ENCODE measurements at places on chromosomes 6 and 20.

GRCh38 chr20:3377644-3378043, 29.8 kb downstream of the DNAAF9 start:
- DNase-seq, result no peak

DNA sequence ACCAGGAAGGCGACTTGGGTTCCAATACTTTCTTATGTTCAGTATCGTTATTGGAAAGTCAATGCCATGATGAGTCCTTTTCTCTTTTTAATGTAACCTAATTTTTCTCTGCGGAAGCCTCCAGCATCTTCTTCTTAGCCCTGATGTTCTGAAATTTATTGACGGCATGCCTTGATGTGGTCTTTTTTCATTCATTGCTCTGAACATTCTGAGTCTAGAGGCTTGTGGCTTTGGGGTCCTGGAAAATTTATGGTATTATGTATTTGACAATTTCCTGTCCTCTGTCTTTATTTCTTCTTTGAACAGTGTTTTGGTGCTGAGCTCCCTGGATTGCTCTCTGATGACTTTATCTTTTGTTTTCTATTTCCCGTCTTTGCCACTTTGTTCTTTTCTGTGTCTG, 28.7 kb upstream of the MAS1 start:
- DNase-seq, result no peak

- DNase-seq, result no peak
Observed at GRCh38 chr6:19836799-19837510, at the start of gene ID4. TSS of gene ID4 (plus strand) at chr6:19837370. CDS start at chr6:19837755, 385 bp downstream.

GRCh38 chr6:1226277-1227099, 85.4 kb upstream of the FOXQ1 start:
- DNase-seq, result no peak

DNA sequence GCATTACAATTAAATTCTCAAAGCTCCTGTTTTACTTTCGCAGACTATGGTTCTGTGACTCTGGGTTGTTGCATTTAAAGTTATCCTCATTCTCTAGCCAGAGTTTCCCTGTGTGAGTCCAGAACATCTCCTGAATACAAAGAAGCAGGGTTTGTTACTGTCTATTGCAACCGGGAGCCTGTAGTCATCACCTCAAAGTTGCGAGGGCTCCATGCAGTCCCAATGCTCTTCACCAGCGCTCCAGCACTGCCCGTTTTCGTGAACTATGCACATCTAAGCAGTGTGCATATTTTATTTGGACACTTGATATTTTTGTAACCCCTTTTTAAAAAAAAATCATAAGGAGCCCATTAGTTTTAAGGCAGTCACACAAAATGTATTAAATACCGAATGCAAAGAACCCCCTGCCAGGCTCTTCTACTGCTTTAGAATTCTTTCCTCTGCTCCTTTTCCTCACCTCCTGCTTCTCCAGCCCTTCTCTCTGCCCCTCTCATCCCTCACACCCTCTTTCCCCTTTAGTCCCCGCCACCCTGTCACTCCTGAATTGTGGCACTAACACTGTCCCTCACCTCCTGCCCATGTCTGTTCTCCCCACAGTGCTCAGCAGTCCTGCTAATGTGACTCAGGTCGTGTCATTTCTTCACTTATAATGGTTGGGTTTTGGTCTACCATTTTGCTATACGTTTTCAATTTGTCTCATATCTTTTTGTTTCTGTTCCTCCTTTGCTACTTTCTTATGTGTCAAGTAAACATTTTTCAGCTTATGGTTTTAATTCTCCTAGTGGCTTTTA, 1.1 kb upstream of the HLA-C start:
- no peak for DNase-seq

GRCh38 chr6:10586302-10586701, 65.2 kb downstream of the GCNT2 start:
- no peak for DNase-seq

DNA sequence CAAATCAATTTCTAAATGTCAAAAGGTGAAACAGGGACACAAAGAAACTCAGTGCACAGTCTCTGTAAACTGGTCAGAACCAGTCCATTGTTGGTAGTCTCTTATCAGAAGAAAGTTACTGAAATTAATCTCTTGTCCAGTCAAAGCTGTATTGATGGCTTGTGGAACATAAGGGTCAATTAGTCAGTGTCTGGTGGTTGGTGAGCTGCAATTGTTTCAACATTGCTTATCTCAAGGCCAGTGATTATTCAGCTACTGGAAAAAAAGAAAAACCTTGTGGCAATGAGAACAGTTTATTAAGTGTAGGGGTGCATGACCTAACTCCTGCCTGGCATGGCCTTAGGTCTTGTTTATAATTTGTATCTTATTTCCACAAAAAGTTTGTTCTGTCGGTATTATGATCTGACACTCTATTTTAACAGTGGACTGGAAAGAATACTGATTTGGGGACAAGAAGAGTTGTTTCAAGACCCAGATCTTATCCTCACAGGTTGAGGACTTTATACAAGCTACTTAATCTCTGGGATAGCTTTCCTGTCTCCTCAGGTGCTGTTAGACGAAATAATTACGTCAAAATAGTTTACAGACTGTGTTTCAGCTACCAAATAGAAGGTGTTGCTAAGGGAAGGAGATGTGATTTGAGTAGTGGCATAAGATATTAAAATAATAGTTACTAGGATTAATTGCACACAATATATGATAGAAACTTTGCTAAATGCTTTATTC, 520.0 kb upstream of the IRAK1BP1 start:
- no peak for DNase-seq

DNA sequence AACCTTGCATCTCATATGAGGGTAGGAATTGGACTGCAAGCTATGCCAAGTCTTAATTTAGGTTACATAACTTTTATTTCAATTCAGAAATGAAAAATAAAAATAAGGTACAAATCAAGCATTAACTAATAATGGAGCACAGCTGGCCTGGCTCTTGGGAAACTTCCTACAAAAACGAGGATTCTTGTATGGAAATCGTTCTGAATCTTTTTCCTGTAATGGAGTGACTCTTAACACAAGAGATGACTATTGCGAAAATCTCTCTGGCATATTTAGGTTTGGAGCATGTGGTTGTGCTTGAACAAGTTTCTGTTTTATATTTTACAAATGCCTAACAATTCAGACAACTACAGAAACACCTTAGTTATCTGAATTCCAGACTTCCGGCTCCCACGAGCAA, 34.0 kb upstream of the PI16 start:
- DNase-seq, result no peak

DNA sequence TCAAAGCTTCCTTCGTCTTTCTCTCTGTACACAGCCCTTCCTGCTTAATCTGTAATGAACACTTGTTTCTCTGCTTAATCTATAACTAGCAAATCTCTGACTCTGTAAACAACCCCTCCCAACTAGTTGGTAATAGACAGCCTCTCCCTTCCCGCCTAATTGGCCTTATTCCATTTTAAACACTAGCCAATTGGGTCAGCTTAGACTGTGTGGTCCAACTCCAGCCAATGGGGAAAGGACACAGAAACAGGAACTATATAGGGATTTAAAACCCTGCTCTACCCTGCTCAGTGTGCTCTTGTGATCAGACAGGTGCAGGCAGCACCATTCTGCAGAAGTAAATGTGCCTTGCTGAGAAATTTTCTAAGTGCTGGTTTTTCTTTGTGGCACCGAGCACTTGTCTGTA, 18.5 kb downstream of the CHD6 start:
- DNase-seq, result no peak

GRCh38 chr6:1798965-1799325, 189.2 kb downstream of the FOXC1 start:
- no peak for DNase-seq

GRCh38 chr6:160532315-160532714, 131.8 kb downstream of the LPA start:
- DNase-seq, result no peak

DNA sequence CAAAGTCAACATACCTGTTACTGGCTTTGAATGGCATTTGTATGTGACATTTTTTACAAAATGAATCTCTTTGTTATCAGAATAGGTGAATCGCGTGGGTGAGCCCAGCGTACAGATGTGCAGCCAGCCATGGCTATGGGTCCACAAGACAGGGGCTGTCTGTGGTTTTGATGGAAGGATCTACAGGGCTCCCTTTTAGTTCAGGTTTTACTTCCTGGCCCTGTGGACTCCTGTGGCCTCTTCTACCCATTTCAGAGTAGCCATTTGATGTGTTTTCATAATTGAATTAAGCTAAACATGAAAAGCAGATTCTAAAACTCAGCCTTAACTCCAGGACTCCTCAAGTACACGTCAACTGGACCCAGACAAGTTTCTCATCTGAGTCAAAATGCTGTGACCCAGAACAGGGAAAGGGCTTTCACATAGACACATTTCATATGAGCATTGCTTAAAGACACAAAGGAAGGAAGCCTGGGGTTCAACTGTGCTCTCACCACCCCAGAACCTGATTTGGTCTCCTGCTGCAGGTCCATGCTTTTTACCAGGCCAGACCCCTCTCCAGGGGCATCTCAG, 105.3 kb upstream of the NAA20 start:
- no peak for DNase-seq

DNA sequence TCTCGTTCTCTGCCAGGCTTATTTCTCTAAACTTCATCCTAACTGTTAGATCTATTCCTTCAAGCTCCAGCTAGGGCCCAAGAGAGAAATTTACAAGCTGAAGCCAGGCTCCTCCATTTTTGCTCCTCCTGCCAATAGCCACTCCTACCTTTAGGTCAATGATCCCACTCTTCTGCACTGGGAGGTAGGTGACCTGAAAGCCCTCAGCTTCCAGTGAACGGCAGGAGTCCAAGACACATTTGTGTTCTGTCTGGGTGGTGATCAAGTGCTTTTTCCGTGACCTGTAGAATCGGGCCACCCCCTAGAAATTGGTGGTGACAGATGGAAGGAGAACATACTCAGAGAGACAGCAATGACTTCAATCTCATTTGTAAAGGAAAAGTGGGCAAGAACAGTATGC, 8.9 kb downstream of the NFS1 start:
- no peak for DNase-seq

DNA sequence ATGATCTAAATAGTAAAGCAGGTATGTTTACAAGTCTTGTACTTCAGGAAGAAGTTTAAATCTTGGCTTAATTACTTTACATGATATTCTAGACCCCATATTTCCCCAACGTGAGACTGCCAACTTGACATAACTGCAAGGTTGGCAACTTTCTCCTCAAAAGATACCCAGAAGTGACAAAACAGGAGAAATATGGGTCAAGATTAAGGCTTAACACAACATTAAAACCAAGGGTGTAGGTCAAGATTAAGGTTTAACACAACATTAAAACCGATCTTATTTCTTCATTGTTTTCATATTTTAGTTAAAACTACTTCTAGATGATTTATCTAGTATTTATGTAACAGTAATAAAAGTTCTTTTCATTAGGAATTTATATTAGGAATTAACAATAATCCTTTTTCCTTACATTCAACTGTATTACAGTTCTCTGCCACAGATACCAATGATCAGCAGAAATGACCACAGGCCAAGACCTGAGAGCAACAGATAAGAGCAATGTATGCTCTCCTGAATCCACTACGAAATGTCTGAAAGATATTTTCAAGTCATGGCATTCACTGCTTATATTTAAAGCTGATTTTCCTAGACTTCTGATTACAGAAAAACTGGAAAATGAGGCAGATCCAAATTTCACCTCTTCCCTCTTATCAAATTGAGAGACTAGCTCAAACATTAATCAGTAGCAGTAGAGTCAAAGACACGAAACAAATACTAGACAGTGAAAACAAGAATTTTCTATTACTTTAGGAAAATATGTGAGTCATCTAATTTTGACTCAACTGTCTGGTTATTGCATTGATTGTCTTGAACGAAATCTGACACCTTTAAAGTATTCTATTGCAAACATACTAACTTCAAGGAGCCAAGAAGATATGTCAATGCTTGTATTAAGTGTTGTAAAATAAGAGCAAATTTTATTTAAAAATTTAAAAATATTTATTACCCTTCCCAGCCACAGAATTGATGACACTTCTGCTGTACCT, 72.3 kb downstream of the RNGTT start:
- no peak for DNase-seq

All from HL-60 (cell line).